ENCODE measurements at places on chromosomes 16 and 17.

- DNase-seq: peak; percentile 53
Observed at GRCh38 chr17:42843358-42843934, 934 bp upstream of the AOC2 start.

DNA sequence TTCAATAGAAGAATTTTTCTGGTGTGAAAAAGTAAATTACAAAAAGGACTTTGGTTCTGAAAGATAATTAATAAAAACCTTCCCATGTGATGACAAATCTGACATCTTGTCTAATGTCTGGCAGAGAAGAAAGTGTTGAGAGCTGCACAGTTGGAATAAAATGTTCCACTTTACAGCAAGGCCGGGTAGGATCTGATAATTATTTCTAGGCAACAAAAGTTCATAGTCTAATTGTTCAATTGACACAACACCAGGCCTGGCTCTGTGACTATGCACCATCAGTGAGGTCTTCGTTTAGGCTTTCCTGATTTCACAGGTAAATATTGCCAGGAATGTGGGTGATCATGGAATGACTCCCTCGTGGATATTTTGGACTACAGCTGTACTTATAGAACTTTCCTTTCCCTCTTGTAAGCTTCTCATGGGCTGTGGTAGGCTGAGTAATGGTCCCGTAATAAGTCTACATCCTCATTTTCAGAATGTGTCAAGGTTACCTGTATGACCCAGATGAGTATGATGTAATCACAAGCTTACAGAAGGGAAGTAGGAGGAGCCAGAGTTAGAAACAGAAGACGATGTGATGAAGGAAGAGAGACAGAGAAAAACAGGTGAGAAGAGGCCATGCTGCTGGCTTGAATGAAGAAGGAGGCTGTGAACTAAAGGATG, 217.0 kb downstream of the CDH13 start:
- no peak for DNase-seq

DNA sequence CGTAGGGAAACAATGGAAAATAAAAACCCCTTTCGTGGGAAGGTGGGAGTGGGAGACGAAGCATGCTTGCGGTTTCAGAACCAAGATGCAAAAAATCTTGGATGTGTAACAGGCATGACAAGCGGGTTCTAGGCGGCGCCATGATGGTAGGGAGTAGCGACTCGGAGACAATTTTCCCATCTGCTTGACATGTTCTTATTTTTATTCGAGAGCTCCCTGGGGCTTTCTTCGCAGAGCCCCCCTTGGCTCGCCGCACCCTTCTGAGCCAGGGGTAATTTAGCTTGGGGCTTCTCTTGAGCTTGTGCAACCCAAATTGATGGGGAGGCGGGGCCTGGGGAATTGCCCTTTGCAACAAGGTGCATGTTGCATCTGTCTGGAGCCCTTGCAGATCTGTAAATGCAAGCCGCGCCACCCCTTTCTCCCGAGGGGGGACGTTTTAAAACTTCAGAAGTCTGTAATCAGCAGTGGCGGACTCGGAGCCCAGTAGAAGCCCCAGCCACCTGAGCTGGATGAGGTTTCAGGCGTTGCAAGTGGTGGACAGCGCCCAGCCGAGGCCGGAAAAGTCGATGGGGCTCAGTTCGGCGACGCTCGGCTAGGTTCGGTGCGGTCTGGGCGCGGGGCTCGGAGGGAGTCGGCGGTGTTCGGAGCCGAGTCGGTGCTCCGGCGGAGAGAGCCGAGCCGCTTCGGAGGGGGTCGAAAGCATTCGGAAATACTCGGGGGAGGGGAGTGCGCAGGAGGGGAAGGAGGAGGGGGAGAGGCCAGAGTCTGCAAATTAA, 2.9 kb downstream of the GNAO1 start:
- DNase-seq: peak; percentile 57

- no peak for DNase-seq
Observed at GRCh38 chr17:43877031-43877430, 30.1 kb downstream of the CD300LG start.

GRCh38 chr17:77882481-77883212, 75.9 kb upstream of the TNRC6C start:
- DNase-seq: peak; percentile 84

GRCh38 chr16:6803176-6803575, 529.5 kb upstream of the RBFOX1 start:
- DNase-seq: no peak

- DNase-seq: no peak
Observed at GRCh38 chr17:15930426-15930825, 14.5 kb upstream of the ADORA2B start.

DNA sequence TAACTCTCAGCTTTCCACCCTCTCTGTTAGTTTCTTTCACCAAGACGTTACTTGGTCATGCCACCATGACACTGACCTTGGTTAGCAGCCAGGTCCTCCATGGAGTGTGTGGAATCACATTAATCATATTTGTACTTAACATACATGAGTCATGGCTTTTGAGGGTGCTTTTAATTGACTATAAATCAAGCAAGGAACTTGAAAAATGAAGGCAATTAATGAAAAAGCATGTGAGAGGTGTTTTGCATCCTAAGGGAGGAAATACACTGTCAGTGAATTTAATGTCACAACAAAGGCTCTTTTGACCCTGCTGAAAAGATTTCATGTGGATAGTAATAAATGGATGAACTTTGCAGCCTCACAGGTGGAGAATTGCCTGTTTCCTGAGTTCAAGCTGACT, 240.7 kb downstream of the CDH13 start:
- no peak for DNase-seq

- DNase-seq: no peak
Observed at GRCh38 chr16:88306860-88307545, 75.8 kb upstream of the ZNF469 start.

All from GM13976 (cell line).